Activated CD8-positive, alpha-beta memory T cell treated with anti-CD3 and anti-CD28 coated beads, Interleukin-2, amount 50 U/mL, for 48 hours (primary cell): ENCODE measurements at places on chromosomes 2 and 18.

GRCh38 chr2:119366161-119366648, 429 bp downstream of the C2orf76 start:
- no peak for DNase-seq

- DNase-seq, result no peak
These were observed 37.0 kb downstream of the PIK3C3 start for GRCh38 chr18:41992066-41992465.

DNA sequence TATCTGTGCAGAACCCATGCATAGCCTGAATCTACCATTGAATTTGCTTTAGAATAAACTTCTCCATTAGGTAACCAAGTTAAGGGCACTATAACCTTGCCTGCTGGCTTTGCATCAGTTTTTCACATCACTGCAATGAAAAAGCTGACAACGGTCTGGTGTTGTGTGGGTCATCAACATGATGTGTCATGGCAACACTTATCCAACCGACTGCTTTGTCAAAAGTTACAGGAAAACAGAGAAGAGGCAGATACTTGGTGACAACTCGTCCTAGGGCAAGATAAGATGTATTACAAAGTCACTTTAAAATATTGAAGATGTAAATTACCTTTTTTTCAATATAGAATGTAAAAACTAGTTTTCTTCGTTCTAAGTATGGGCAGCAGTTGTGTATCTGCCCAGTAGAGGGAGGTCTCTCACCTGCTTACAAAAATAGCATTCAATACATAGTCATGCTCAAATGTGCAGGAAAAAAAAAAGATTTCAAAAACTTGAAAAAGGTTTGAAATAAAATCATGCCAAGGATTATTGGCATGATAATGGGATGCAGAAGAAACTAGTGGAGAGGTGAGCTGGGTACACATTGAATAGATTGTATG, 96.3 kb downstream of the EVA1A start:
- DNase-seq, result no peak

DNA sequence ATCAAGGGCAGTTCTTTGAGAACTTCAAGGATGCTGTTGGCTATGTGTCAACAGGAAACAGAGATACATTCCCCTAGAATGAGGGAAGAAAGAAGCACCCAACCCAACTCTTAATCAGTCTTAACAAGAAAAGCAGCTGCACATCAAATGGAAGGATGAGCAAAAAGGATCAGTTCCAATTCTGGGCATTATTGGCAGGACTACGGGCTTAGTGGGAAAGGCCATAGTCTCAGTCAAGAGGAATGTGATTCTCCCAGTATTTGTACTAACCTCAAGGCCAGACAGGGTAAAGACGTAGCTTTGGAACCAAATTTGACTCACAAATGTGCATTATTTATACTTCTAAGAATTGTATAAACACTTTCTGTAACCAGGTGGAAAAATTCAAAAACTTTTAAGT, 18.2 kb downstream of the BMP10 start:
- no peak for DNase-seq

GRCh38 chr2:137947032-137947727, 17.1 kb upstream of the HNMT start:
- DNase-seq, result no peak

GRCh38 chr2:237270520-237270919, 143.4 kb downstream of the COL6A3 start:
- no peak for DNase-seq

DNA sequence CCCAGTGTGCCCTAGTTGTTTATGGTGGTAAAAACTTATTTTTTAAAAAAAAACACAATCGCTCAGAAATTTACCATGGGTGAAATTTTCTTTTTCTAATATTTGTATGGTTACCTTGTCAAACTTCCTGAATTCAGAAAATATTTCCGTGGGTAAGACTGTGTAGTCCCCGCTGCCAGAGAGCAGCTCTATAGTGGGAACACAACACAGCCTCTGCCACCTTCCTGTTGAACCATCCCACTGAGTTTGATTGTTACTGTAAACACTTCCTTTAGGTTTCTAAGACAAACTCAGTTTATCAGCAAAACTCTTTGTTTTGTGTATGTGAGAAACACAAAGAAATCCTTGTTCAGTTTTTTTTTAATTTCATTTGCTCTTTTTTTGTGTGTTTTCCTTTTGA, 17.9 kb downstream of the DNAH6 start:
- DNase-seq, result no peak

GRCh38 chr2:135993421-135993820, 8.0 kb upstream of the DARS1 start:
- DNase-seq, result no peak

- DNase-seq, result no peak
These were observed 143.0 kb upstream of the SLC1A4 start for GRCh38 chr2:64846177-64846576.

GRCh38 chr2:1166976-1167375, 216.3 kb downstream of the SNTG2 start:
- DNase-seq, result no peak

GRCh38 chr18:36396190-36396589, 98.7 kb downstream of the FHOD3 start:
- DNase-seq, result no peak

GRCh38 chr18:629269-630150, 27.9 kb upstream of the TYMS start:
- DNase-seq, result no peak

DNA sequence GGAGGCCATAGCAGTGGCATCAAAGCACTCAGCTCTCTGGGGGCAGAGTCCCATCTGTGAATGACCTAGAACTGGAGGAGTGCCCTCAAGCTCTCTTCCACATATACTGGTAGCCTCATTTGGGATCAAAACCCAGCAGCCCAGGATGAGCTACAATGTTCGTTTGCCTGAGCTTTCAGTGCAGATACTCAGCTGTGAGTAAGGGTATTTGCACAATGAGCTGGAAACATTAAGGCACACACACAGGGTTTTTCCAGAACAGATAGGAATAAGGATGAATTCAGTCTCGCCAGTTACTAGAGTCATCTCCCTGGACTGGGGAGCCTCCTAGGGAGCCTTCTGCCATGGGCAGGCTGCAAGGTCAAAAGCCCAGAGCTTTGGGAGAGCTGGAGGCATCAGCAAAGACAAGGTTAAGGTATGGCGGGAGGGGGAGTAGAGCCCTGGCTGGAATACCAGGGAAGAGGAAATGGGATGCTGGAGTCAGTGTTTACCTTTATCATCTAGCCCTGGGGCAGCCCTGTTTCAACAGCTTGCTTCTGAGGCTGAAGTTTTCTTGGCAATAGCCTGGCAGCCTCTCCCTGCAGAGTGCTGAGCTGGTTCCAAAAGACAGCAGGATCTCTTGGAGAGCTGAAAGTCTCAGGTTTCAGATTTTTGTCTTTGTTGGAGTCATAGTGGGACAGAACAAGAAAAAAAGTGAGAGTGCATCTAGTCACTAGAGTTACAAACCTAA, 187.7 kb downstream of the LOXHD1 start:
- no peak for DNase-seq

- DNase-seq, result no peak
These were observed 219.9 kb downstream of the CDH20 start for GRCh38 chr18:61553045-61553659.

- no peak for DNase-seq
These were observed 258.2 kb upstream of the RAB6C start for GRCh38 chr2:129721236-129721635.

GRCh38 chr18:56315363-56315762, 323.0 kb downstream of the TXNL1 start:
- no peak for DNase-seq

DNA sequence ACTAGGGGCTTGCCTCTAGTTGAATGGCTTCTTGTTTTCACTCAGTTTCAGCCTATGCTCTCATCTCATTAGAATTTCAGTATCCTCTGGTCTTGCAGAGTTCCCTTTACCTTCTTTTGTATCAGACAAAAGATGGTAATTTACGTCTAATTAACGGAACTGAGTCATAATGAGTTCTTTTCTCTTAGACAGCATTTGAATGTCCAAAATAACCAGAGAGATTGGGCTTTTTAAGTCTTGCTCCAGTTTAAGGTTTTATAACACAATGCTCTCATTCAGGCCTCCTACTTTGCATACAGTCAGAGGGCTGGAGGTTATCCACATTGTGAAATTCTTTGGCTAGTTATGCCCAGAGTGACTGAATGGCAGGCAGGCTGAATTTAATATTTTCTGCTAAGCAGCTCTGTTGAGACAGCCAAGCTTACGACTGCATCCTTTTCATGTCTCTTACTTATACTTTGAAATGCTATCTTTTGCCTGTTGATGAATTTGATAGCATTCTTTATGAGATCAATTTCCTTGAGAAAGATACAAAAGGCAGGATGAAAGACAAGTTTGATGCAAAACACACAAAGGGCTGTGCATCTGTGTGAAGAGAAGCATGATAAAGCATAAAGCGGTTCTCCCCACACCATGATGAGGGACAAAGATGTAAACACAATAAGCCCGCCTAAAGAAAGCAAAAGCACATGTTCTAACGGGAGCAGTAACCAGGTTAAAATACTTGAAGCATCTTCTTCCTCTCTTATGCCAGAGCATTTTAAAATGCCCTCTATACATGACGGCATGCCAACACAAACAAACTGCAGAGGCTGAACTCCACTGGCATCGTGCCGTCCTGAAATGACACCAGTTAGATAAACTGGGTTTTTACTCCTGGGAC, 90.0 kb downstream of the CDH2 start:
- no peak for DNase-seq

GRCh38 chr2:134367213-134367612, 113.3 kb downstream of the MGAT5 start:
- no peak for DNase-seq

GRCh38 chr2:225765820-225766219, 366.3 kb downstream of the NYAP2 start:
- no peak for DNase-seq

DNA sequence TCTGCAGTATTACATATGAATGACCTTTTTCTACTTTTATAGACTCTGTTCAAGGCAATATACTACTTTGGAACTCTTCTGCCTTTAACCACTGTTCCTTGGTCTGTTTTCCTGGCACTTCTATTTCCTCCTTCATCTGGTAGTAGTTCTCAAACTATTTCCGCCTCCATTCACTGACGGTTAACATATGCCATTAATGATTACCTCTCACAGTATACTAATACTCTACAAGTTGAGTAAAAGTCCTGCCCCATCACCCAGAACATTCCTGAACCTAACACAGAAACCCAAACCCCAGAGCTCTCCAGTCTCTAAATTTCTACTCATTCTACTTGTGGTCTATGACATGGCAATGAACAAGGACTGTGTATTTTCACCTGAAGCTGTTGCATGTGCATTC, 4.5 kb downstream of the GFPT1 start:
- no peak for DNase-seq

DNA sequence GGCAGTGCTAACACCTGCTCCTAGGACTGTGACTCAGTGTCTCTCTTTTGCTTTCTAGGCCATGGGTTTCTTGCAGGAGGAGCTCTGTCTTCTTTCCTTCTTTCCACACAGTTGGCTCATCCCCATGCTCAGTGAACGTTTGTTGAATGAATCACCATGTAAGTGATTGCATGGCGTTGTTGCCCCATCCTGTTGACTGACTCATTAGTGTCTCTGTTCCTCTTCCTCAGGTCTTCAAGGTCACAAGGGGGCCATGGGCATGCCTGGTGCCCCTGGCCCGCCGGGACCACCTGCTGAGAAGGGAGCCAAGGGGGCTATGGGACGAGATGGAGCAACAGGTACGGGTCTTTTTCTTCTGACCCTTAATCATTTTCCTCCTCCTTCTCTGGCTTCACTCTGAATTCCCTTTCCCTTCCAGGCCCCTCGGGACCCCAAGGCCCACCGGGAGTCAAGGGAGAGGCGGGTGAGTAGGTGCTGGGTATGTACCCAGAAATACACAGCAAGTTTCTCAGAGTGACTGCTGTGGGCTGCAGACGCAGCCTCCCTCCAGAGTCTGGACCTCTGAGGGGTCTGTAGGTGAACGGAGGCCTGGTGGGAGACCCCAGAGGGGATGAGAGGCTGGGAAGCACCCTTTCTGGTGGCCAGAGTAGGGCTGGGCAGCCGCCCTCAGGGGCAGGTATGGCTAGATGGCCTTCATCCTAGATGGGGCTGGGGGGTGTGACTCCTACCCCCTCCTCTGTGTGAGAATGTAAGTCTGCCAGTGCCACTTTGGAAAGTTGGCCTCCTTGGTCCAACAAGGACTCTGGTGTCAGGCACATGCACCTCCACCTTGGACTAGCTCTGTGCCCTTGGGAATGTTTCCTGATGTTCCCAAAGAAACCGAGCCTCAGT, 32.4 kb downstream of the MARCO start:
- peak; percentile 22 for DNase-seq

DNA sequence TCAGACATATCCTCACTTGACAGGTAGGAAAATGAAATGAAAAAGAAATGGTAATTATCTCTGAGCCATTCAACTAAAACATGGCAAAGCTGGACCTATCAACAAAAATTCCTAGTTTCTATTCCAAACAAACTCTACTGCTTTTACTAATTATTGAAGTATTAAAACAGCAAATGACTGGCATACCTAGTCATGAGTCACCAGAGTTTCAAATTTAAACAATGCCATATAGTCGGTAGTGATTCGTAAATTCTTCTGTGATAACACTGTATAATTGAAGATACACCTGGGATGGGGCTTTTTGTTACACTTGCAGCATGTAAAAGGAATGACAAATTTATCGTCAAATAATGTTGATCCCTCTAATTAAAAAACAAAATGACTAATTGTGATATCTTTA, 153.1 kb upstream of the THUMPD2 start:
- no peak for DNase-seq

DNA sequence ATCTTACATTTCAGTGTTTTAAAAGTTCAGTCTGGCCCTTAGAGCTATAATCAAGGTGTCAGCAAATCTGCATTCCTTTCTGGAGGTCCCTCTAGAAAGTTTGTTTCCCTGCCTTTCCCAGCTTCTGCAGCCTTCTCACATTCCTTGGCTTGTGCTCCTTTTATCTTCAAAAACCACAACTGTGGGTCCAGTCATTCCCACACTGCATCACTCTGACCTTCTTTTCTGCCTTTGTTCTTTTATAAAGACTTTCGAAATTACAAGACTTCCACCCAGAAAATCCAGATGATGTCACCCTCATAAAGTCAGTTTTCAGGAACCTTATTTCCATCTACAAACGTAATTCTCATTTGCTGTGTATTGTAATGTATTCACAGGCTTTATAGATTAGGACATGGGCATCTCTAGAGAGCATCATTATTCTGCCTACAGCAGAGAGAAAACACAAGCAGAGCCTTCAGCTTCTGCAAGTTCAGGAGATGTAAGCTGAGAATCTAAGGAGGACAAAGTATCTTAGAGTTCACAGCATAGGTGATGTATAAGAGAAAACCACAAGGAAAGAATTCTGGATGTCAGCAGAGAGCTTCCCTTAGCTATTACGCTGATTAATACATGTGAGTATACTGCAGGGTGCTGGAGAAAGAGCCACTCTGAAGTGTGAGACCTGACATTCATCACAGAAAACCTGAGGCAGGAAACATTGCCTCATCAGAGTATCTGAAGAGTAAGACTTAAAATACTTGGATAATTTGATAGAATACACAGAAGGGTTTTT, 1100.2 kb downstream of the CBLN2 start:
- DNase-seq, result no peak

DNA sequence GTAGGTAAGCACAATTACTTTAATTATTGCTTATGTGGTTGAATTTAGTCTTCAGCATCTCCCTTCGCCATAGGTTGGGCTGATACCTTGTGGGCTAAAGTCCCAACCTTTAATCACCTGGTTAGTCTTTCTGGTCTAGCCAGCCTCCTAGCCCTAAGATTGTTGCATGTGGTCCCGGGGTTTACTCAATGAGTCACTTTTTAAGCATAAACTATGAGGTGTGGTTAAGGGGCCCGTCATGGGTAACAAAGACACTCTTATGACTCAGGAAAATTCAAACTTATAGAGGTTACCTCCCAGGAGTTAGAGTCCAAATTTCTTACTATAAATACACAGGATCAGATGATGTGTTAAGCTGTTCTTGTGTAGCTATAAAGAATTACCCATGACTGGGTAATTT, 841.6 kb downstream of the TRIB2 start:
- DNase-seq, result no peak

GRCh38 chr2:13015532-13016320, 299.0 kb downstream of the TRIB2 start:
- no peak for DNase-seq
